ENCODE measurements at places on chromosomes 7 and 10.
A peak's percentile ranks its signal among the peaks of the same experiment; 100 is the strongest.

- DNase-seq: no peak
Observed at GRCh38 chr7:14389595-14389994, 400.1 kb upstream of the ETV1 start.

- no peak for DNase-seq
Observed at GRCh38 chr7:82481499-82482097, 38.0 kb upstream of the CACNA2D1 start.

DNA sequence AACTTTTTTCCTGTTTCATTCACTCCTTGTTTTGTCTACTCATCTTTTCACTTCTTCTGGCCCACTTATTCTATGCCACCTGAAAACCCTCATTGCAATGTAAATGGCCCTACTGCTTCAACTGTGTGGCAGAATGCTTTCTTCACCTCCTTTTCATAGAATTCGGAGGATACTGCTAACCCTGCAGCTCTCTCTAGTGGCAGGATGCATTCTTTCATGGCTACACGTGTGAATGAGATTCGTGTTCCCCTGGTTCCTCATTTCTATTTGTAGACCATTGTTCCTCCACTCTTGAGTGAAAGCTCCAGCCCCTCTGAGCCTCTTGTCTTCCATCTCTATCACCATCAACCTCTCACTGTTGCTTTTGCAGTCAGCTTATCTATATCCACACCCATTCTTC, 20.9 kb upstream of the CYP26C1 start:
- no peak for DNase-seq

GRCh38 chr7:16278167-16278787, 143.1 kb downstream of the CRPPA start:
- DNase-seq: no peak

DNA sequence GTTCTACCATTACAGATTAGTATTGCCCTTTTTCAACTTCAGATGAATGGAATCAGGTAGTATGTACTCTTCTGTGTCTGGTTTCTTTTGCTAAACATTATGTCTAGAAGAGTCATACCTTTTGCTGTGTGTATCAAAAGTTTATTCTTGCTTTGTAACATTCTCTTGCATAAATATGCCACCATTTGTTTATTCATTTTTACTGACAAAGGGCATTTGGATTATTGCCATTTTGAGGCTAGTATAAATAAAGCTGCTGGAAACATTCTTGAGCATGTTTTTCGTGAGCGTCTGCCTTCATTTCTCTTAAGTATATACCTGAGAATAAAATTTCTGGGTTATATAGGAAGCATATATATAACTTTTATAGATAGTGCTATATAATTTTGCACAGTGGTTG, 121.7 kb upstream of the CSTF2T start:
- DNase-seq: no peak

- DNase-seq: no peak
Observed at GRCh38 chr10:61754587-61755550, 92.1 kb downstream of the CABCOCO1 start.

GRCh38 chr7:121267612-121268011, 61.2 kb upstream of the WNT16 start:
- DNase-seq: no peak

GRCh38 chr7:127713758-127714157, 61.8 kb downstream of the SND1 start:
- DNase-seq: no peak

- no peak for DNase-seq
Observed at GRCh38 chr10:95394161-95394880, 103.5 kb upstream of the PDLIM1 start.

DNA sequence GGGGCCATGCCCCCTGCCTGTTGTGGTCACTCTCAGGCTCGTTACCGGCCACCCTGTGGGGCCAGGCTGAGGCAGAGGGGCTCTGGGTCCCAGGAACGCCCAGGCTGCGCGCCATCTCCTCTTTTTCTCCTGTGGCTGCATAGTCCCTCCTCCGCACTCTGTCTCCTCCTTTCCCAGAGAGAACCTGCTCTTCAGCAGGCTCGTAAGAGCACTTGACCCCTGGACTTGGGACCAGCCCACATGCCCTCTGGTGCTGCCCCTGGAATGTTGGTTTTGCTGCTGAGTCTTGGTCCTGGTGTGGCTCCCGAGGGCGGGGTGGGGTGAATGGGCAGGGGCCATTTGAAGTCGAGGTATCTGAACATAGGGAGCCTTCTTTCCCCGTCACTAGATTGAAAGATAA, 6.6 kb upstream of the BHLHA15 start:
- no peak for DNase-seq

- DNase-seq: no peak
Observed at GRCh38 chr7:106657085-106657991, 3.6 kb downstream of the CCDC71L start.

DNA sequence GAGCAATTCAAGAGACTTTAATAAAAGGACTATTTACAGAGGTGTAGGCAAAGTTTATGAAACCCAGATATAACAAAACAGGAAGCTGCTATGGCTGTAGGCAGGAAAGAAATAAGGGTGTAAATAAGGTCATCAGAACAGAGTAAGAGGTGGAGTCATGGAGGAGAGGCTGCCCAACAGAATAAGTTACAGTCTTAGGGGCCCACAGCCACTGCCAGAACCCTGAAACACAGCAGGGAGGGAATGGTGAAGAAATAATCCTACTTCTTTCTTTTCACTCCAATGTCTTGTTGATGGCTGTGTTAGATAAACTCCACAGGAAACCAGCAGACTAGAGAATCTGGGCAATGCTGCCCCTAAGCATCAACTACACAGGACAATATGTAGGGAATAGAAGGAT, 155.8 kb upstream of the TAC1 start:
- no peak for DNase-seq

GRCh38 chr10:98045785-98046389, 15.5 kb upstream of the CRTAC1 start:
- DNase-seq: peak; percentile 27

GRCh38 chr10:88336334-88336733, 246.8 kb downstream of the RNLS start:
- no peak for DNase-seq

DNA sequence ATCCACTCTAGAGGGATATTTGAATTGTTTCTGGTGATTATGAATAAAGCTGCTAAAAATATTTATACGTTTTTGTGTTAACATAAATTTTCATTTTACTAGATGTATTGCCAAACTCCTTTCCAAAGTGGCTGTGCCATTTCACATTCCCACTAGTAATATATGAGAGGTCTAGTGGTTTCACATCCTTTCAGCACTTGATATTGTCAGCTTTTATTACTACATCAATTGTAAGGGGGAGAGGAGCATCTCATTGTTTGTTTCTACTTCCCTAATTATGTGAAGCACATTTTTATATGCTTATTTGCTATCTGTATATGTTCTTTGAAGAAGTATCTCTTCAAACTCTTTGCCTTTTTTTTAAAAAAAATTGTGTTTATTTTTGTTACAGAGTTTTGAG, 184.5 kb downstream of the ADK start:
- DNase-seq: no peak

DNA sequence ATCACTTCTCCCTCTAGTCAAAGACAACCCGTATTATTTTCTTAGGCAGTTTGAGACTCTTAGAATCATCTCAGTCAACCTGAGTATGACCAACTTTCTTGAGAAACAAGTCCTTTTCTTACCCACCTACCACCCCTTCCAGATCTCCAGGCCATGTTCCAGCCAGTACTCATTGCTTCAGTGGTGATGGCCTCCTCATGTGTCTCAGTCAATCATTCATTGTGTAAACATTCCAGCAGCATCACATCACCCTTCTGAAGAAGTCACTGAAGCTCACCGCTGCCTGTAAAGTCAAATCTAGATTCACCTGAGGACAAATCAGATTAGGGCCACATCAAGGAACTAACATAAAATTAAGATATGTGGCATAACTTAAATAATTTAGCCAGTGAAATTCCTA, 467.2 kb upstream of the NRP1 start:
- DNase-seq: no peak

DNA sequence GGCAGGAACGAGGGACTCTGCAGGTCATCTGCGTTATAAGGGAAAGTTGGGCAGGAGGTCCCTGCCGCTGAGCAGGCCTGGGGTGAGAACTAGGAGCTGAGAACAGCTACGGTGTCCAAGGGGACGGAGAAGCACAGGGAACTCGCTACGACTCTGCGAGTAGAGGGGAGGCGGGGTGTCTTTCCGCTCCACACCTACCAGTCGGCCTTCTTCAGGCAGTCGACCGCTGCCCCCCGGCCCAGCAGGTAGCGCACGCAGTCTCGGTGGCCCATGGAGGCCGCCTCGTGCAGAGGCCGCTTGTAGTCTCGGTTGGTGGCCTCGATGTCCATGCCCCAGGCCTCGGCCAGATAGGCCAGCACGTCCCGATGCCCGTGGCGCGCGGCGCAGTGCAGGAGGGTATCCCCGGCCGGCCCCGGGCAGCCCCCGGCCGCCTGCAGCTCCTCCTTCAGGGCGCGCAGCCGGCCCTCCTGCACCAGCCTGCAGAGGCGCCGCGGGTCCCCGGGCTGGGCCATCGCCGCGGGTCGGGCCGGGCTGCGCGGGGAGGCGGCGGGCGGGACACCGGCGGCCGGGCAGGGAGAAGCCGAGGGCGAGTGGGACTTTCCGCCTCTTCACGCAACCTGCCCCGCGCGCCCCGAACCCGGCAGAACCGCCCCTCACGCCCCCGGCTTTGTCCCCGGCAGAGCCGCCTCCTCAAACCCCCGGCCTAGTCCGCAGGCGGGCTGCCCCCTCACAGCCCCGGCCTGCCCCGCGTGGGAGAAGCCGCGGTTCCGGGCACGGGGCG, 660 bp downstream of the ANKRD16 start:
- DNase-seq: peak; percentile 26

DNA sequence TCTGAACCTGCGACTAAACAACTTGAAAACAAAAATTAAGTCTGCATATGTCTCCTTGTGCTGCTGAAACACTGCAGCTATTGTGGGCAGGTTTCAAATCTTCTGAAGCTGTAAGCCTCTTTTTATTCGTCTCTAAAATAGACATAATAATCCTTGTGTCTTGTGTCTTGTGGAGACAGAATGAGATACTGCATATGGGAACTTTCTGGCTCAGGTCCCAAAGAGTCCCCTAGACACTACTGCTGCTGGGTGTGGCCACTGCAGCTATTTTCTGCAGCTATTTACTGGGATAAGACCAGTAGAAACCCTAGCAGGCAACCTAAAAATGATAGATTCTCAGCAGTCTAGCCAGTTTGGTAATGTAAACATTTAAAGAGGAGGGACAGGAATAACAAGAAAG, 252.0 kb downstream of the ELMO1 start:
- no peak for DNase-seq

- DNase-seq: no peak
Observed at GRCh38 chr7:142468871-142469665, 211.2 kb upstream of the PRSS58 start.

DNA sequence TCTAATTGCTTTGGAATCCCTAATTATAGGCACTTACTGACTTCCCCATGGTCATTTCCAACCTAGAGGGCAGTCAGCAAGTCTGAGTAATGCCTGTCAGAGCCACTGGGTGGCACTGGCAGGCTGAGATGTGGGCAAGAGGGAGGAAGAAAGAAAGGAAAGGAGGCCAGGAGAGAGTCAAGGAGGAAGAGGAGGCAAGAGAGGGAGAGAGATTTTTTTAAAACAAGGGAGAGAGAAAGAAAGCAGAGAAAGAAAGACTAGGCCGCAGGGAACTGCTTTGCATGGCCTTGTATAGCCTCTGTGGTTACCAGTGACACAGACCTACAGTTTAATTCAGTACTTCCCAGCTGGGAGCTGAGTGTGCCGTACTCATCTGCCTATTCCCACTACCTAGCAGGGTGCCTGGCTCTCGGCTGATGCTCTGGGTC, 210.4 kb upstream of the ADO start:
- peak; percentile 19 for DNase-seq

DNA sequence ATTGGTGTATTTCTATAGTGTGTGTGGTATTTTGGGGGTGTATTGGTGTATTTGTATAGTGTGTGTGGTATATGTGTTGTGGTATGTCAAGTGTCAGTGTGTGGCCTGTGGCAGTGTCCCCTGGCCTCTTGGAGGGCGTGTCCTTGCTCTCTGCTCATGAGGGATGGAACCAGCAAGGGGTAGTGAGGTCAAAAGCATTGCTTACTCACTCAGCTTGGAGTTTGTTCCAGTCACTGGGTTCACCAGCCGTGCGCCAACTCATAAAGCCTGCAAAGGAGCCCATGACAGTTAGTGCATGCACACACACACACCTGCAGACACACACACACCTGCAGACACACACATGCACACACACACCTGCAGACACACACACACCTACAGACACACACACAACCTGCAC, 4.3 kb upstream of the TRPV6 start:
- DNase-seq: no peak

DNA sequence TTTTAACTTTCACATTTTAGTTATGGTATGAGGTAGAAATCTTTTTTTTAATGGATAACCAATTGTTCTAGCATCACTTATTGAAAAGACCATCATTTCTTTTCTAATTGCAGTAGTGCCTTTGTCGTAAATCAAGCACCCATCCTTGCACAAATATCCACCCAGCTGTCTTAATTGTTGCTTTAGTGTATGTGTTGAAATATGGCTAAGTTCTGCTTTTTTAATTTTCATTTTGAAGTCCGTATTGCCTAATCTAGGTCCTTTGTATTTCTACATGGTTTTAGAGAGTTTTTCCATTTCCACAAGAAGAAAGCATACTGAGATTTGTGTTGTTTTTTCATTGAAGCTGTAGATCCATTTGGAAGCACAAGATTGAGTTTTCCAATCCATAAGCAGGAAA, 259.6 kb upstream of the SEMA3E start:
- DNase-seq: no peak

DNA sequence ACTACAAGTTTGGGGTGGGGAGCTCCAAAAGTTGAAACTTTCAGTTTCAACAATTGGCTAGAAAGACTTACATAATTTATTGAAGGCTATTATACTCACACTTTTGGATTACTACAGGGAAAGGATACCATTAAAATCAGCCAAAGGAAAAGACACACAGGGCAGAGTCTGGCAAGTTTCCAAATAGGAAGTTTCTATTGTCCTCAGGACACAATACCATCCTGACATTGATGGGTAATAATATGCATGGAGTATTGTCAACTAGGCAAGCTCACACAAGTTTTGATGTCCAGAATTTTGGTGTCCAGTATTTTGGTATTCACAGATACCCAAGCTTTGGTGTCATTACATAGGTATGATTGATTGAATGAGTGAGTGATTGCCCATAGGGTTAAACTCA, 872.6 kb upstream of the SORCS1 start:
- DNase-seq: no peak

GRCh38 chr10:91607646-91608403, 25.0 kb downstream of the PPP1R3C start:
- no peak for DNase-seq

DNA sequence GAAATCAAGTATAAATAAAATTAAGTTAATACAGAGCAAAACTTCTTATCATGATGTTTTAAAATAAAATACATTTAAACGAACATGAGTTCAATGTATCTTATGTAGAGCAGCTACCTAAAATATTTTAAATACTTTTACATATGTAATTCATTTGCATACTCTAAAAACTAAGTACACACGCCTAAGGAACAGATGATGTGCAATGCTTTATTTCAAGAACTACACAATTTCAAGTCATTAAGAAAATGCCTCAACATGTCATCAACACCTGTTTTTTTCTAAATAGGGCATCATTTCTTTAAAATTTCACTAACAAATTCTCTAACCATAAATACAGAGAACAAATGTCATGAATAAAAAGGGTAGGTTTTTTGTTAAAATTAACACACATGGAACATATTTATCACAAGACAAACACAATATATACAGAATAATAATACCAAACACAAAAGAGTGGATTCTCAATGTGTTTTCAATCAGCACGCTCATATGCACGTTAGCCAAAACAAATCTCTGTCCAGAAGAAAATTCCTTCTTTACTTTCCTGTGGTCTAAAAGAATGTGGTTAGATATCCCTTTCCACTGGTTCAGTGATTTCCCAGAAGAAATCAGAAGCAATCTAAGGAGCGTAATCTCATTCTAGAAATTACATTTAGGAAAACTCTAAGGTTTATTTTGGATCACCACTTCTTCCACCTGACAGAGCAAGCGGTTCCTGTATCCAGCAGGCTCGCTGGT, 73.0 kb upstream of the PFKP start:
- DNase-seq: no peak

Measured in stimulated activated CD8-positive, alpha-beta memory T cell treated with anti-CD3 and anti-CD28 coated beads, Interleukin-12 subunit alpha, Interleukin-12 subunit beta, amount 100 ng/mL, for 4 hours (primary cell).